ENCODE measurements at places on chromosomes 3 and 15.

- peak; percentile 81 for DNase-seq
These were observed 136.5 kb upstream of the RASGRP1 start for GRCh38 chr15:38701149-38701548.

DNA sequence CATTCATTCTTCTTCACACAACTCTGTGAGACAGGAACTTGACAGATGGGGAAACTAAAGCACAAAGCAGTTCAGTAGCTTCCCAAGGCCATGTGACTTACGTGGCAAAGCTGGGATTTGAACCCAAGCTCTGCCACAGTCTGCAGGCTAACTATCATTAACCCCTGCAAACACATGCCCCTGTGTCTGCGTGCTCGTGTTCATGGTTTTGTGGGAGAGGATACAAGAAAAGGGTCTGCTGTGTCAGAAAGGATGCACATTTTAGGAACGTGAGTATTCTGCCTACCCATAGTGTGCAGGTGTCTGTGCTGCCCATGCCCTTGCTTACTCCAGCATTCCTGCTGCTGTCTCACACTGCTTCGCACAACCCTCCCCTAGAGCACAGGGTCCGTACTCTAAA is 137.0 kb downstream of the CHDH start:
- no peak for DNase-seq

DNA sequence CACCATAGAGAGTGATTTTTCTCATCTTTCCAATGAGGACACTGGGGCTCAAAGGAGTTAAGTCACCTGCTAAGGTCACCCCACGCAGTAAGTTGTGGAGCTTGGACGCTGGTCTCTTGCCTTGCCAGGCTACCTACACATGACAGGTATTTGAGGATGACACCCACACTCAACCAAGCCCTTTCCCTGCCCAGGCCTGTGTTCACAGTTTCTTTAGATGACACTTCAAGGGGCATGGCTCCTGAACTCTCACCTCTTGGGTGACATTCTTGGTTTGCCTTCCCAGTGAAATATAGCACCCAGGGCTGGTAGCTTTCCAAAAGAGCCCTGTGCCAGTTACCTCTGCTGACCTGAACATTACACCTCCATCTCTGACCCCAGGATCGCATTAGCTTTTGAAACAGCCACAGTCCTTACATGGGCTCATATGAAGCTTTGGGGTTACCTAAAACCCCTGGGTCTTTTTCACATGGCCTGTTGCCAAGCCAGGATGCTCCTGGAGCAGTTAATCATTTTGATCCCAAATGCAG is 148.0 kb downstream of the RPLP1 start:
- DNase-seq = no peak

- DNase-seq = no peak
These were observed 17.6 kb downstream of the TRA2B start for GRCh38 chr3:185920184-185920583.

DNA sequence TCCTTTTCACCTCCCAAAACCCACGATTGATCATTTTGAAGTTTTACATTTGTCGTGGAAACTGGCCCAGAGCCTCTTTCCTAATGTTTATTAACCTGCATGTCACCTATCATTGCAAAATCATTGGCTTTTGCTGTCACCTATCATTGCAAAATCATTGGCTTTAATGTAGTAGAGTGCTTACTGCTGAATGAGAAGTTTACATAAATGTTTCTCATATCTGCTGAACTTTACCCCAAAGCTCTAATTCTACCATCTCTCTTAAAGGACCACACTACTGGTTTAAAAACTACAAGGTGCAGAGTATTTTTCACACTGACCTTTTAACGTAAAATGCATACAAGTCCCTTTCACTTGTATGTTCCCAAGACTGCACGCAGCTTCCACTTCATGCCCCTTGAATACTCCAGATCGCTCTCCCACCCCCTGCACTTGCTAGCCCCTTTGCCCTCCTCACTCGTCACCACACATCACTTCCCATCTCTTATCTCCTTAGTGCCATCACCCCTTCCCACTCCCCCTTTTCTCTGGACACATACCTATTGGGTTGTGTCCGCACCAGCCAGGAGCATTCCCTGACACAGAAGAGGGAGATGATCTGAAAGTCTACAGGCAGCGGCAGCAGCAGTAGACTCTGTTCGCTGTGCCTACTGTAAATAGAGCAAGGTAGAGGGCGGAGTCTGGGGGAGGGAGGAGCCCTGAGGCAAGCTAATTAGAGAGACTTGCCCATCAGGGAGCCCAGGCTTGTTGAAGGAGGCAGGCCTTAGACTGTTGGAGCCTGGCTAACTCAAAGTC is 30.2 kb upstream of the ATOSA start:
- no peak for DNase-seq

GRCh38 chr3:100001526-100002270 is 112.6 kb downstream of the FILIP1L start:
- no peak for DNase-seq
